ENCODE measurements at places on chromosomes 5 and 9.

DNA sequence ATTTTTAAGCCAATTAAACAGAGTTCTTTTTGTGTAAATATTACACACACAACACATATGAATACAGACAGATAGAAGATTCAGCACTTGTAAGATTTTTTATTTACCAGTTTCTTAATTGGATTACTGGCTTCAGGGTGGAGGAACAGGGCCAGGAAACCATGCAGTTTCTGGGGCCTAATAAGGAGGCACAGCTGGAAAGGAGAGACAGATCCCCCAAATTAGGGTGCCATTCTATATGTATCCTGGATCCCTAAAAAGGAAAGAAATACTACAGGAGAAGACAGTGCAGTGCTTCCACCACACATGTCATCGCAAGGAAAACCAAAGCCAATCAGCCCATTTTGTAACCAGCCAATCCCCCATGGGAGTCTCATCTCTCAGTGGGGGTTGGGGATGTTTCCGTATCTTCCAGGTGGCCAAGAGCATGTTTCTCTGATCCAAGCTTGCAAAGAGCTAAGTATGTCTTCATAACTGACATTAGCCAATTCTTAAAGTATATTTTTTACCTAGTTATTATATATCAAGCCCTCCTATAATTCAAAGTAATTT lies 15.8 kb upstream of the ABO start:
- DNase-seq, result no peak

GRCh38 chr5:138360941-138361452 lies 8.5 kb downstream of the KDM3B start:
- DNase-seq, result no peak

GRCh38 chr9:97534961-97535594 lies 33.6 kb downstream of the TMOD1 start:
- no peak for DNase-seq

DNA sequence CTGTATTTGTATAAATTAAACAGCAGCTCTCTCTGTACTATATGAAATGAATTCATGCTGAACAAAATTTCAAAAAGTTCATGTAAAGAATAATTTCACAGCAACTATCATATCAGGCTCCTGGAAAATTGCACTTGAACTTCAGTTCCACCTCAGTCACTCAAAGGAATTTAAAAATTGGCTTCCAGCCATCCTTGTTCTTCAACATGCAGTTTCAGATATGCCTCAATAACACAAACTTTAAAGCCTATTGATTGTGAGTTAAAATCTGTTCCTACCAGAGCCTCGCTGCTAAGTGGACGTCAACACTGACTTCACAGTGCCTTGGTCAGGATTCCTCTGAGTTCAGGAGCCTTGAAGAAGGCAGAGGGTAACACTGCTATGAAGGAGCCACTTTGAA lies 418.7 kb upstream of the WWC1 start:
- no peak for DNase-seq

DNA sequence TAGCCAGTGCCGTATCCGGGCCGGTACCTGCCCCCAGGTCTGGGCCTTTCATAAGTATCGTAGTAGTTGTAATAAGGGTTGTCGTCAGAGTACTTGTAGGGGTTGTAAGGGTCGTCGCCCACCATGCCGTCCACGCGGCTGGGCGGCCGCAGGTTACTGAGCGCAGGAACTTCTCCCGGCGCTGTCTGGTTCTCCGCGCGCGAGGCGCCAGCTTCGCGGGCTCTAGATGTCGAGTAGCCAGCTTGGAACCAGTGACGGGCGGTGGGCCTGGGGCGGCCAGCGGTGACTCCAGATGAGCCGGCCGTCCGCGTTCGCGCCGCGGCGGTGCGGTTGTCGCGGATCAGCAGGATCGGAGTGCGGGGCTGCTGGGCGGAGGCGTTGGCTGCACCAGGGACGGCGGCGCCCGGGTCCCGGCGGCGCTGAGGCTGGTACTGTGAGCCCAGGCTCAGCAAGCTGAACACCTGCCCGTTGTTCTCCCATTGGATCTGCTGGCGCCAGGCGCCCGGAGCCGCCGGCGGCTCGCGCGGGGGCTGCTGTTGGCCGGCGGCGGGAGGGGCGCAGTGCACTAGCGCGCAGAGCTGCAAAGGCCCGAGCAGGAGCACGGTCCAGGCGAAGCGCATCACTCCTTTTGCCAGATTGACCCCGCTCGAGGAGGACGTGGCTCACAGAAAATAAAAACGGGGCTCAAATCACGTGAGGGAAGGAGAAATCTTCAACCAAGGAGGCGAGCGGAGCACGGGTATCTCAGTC lies 518 bp downstream of the LOX start:
- peak; percentile 26 for DNase-seq

- DNase-seq, result no peak
Observed at GRCh38 chr5:112125903-112126302, 293.2 kb downstream of the EPB41L4A start.

- no peak for DNase-seq
Observed at GRCh38 chr9:133106511-133107244, 14.4 kb downstream of the RALGDS start.

- DNase-seq, result no peak
Observed at GRCh38 chr5:139650689-139651042, 2.5 kb downstream of the CXXC5 start.

DNA sequence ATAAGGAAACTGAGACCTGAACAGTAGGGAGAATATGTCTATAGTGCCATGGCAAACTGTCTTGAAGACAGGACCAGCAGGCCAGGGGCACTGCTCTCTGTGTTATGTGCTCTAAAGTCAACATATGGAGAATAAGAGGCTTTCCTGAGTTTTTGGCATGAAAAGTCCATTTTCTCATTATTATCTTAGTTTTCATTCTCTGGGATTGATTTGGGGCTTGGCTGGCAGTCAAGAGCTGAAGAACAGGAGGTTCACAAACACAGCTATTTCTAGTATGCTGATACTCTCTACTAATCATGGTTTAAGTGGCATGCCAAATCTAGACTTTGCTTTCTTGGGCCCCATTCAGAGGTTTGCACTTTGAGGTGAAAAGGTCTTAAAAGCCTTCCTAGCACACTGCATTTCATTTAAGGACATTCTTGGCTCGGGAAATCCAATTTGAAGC lies 404.4 kb downstream of the ZNF608 start:
- no peak for DNase-seq

- DNase-seq, result no peak
Observed at GRCh38 chr5:137415231-137415681, 83.9 kb downstream of the SPOCK1 start.

DNA sequence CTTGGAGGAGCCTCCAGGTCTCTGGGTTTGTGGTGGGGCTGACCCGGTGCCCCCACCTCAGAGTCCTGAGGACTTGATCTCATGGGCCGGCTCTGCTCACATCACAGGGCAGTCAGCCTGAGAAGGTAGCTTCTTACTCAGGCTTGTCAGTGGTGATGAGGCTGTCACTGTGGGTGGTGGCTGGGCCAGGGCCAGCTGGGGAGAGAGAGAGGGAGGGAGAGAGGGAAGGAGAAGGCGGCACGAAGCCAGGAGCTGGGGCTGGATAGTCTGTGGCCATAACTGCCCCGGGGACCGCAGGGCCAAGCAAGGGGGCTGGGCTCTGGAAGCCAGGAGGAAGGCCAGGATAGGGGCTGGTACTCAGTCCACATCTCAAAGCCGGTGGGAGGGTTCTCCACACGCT lies 6.5 kb downstream of the NTNG2 start:
- no peak for DNase-seq

GRCh38 chr5:82349652-82350051 lies 71.5 kb upstream of the RPS23 start:
- no peak for DNase-seq

GRCh38 chr5:107868650-107869409 lies 198.1 kb upstream of the EFNA5 start:
- no peak for DNase-seq

DNA sequence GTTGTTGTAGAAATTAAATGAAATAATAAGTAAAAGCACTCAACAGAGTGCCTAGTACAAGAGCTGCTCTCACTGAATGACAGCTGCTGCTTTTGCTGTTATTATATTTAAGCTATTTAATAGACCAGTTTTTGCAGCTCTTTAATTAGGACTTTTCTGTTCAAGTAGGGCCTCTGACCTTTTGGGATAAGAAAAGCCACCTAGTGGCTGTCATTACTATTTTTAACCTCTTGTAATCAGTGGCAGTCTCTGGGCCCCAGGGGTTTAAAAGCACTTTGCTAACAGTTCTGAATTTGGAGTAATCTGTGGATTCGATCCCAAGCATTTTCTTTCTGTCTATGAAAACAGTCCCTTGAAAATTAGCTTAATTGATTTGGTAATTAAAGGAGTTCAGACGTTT lies 121.1 kb downstream of the NUDT12 start:
- DNase-seq, result no peak

DNA sequence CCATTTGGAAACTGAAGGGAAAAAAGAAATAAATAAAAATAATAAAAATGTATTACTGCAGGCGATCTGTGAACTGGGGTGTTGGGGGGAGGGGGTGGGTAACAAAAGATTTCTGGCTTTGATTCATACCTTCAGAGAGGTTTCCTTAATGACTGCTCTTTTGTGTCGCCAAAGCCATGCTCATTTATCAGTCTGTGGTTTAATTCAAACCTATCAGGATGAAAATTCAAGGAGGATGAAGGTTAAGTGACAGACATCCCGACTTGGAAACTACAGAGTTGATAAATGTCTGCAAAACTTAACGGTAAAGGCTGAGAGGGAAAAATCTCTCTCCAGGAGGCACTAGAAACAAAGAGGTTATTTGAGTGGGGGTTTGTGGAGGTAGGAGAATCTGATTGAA lies 278.2 kb downstream of the PSAT1 start:
- DNase-seq, result no peak

GRCh38 chr9:20518737-20519136 lies 103.6 kb downstream of the MLLT3 start:
- DNase-seq, result no peak

DNA sequence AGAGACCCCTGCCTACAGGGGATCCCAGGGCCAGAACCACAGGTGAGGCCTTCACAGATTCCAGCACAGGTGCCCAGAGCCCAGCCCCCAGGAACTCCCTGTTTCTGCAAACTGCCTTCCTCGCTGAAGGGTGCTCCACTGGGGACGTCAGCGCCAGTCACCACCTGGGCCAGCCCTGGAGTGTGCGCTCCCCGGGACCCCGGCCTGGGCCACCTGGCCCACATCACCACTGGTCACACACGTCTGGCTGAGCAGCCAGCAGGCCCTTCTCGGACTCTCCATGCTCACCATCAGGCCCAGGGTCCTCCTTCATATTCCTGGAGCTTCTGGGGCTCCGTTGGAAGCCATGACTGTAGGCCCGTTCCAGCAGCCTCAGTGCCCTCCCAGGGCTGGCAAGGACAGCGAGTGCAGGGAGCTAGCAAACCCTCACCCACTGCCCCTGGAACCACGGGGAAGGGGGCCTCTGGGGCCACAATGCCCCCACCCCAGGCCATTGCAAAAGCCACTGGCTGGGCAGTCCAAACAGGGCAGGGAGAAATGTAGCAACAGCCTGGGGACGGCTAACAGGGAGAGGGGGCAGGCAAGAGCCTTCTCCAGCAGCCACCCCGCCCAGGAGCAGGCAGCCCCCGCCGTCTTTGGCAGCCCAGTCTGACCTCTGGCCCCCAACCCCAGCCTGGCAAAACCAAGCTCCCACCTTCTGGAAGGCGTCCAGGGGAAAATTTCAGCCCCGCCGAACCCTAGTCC lies 1.3 kb downstream of the AGPAT2 start:
- DNase-seq, result no peak

DNA sequence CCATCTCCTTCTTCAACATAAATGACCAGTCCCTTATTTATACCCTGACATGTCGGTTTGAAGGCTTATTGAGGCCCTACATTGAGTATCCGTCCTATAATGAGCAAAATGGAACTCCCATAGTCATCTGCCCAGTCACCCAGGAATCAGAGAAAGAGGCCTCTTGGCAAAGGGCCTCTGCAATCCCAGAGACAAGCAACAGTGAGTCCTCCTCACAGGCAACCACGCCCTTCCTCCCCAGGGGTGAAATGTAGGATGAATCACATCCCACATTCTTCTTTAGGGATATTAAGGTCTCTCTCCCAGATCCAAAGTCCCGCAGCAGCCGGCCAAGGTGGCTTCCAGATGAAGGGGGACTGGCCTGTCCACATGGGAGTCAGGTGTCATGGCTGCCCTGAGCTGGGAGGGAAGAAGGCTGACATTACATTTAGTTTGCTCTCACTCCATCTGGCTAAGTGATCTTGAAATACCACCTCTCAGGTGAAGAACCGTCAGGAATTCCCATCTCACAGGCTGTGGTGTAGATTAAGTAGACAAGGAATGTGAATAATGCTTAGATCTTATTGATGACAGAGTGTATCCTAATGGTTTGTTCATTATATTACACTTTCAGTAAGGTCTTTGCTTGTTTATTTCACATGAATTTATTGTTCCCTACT lies 38.2 kb upstream of the BTNL3 start:
- no peak for DNase-seq

DNA sequence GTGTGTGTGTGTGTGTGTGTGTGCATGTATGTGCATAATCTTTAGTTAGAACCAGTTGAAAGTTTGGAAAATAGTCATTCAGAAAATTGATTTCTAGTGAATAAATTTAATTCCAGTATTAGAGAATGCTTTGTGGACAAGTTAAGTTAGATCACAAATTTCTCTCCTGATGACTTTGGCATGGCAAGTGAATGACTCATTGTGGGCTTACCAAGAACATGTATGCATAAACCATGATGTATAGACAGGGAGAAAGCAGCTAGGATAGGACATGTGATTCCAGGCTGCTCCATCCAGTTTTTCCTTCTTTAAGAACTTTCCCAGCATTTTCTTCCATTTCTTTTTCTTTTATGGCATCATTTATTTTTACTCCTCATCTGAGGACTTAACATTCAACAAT lies 85.7 kb upstream of the SGCD start:
- no peak for DNase-seq

DNA sequence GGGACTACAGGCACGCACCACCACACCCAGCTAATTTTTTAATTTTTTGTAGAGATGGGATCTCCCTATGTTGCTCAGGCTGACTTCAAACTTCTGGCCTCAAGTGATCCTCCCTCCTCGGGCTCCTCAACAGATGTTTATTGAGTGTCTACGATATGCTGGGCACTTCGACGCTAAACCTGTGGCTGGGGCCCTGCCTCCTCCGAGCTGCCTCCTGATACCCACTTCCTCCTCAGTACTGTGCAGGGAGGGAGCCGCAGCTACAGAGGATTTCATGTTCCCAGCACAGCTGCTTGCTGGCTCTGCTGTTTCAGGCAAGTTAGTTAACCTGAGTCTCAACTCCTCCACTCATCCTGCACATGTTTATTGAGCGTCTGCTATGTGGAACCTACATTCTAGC lies 9.6 kb downstream of the AIF1L start:
- DNase-seq, result no peak

GRCh38 chr9:31556667-31557463 lies 827.6 kb upstream of the ACO1 start:
- no peak for DNase-seq

- no peak for DNase-seq
Observed at GRCh38 chr5:40378396-40379177, 301.1 kb upstream of the PTGER4 start.

- DNase-seq, result no peak
Observed at GRCh38 chr5:177598477-177598876, 1.5 kb upstream of the B4GALT7 start.

DNA sequence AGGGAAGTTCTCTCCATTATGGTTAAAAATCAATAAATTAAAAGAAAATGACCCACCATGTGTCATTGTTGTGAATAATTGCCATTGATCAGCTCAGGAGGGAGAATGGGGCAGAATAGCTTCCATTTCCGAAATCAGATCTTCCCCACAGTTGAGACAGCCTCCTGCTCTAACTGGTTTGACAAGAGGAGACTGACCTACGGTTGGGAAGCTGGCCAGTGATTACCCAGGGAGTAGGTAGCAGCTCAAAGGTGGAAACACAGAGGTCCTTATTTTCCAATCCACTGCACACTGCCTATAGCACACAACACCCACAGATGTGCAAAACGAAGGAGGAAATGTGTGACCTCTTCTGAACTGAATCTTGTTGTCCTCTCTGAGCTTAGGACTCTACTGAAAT lies 69.0 kb upstream of the DAPK1 start:
- peak; percentile 26 for DNase-seq

All from NCI-H526 treated with DMSO at 0.1 percent for 48 hours (cell line).